Hepatocyte (in vitro differentiated cells): ENCODE measurements at places on chromosomes 3 and 15.

- DNase-seq, result no peak
Observed at GRCh38 chr3:144032531-144033239, 61.1 kb downstream of the DIPK2A start.

DNA sequence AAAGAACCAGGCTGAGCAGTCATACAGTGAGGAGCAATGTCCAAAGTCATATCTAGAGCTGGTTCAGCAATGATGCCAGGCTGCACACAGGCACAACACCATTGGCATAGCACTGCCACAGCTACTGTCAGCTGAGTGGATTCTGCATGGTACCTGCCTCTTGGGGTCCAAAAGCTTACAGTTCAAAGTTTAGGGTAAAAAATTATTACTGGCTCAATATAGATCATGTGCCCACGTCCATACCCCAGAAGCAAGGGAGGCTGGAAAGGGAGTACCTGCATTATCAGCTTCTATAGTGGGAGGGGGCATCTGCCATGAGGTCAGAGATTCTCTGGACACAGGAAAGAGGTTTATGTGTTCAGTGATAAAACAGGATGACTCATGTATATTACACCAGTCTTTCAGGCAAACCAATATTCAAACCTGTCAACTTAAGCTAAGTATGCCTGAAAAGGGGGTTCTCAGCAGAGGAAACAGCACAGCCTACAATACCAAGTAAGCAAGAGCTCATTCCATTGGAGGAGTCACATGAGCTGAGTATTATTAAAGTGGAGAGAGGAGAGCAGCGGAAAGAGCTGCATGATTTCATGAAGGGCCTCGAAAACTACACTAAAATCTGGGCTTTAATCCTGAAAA is 99.0 kb downstream of the ANO10 start:
- peak; percentile 32 for DNase-seq

GRCh38 chr3:23809840-23810342 is 4.1 kb downstream of the UBE2E1 start:
- DNase-seq, result no peak

DNA sequence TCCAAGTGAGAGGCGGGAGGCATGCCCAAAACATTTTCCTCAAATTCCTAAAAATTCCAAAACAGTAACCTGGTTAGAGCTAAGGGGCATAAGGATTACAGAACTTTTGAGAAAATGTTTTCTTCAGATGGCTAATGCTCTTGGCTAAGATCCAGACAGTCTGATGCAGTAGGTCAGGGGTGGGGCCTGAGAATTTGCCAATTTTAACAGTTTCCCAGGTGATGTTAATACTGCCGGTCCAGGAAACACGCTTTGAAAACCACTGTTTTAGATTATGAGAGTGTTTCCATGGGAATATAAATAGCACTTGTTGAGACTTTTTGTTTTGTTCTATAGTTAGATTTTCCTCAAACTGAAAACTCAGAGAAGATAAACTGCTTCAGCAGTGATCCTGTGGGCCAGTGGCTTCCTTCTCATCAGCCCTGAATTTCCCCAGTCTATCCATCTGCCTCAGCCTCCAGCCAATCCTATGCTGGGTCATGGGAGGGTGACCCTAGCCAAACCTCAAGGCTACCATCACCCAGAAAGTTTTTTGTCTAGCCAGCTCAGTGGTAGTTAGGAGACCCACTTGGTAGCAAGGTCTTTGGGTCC is 71.6 kb upstream of the ACP3 start:
- DNase-seq, result no peak

DNA sequence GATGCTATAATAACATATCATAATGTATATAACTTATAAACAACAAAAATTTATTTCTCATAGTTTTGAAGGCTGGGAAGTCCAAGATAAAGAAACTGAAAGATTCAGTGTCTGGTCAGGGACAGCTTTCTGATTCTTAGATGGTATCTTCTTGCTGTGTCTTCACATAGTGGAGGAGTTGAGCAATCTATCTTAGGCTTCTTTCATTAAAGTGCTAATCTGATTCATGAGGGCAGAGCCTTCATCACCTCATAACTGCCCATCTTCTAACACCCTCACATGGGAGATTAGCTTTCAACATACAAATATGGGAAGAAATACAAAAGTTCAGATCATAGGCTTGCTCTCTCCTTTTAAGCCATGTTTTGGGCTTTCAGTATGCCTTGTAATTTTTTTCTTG is 774.8 kb upstream of the EPHA6 start:
- DNase-seq, result no peak

- DNase-seq, result no peak
Observed at GRCh38 chr3:43363621-43364266, 77.4 kb downstream of the SNRK start.

DNA sequence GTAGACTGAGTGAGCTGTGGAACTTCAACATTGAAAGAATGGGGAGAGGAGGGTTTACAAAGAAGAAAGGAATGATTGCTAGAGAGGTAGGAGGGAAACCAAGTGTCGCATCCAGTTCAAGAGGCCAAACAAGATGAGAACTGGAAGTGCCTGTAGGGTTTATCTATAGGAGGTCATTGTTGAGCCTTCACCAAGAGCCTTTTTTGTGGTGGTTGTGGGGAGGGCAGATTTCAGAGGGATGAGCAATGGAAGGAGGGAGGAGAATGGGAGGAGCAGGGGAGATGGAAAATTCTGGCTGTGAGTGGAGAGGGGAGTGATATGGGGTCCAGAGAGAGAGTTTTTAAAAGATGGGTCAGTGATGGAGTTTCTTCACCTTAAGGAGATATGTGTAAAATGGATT is 8.5 kb downstream of the PDIA5 start:
- no peak for DNase-seq

- peak; percentile 29 for DNase-seq
Observed at GRCh38 chr3:178260887-178261565, 275.2 kb upstream of the KCNMB2 start.

GRCh38 chr15:34122771-34123183 is 20.9 kb downstream of the PGBD4 start:
- DNase-seq, result peak; percentile 20

GRCh38 chr3:186930143-186930640 is at the start of gene ST6GAL1:
ST6GAL1 (plus strand) TSS chr3:186930526; CDS start chr3:187042704, 112,178 bp downstream.
- peak; percentile 54 for DNase-seq

DNA sequence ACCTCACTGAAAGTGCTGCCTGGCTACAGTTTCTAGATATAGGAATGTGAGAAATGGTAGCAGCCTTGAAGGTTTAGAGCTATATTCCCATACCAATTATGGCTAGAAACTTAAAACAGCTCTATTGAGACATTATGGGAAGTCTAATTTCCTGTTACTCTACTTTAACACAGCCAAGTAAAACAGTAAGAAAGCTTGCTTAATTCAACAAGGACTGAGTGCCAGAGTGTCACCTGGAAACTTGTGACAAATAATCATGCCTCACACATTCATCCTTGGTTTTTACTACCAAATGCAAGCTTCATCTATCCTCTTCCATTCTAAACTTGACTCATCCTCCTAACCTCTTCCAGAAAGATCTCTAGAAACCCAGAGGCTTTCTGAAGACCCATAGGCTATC is 41.7 kb downstream of the UBE3A start:
- no peak for DNase-seq

DNA sequence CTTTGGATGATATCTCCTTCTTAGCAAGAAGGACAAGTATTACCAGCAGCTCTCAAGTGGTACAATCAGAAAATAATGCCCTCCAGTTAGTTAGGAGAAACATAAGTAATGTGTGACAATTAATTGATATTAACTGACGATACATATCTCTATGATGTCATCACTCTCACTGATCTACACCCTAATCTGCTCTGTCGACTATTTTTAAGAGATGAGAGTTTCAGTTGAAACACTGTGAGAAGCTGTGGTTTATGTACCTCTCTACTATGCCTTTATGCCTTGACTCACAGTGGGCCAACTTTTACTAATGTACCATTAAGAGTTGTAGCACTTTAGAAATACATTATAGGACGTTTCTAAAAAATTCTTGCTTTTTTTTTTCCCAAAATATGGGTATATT is 8.6 kb downstream of the CEP152 start:
- no peak for DNase-seq

GRCh38 chr3:39378088-39378487 is 5.1 kb upstream of the SLC25A38 start:
- peak; percentile 79 for DNase-seq

- DNase-seq, result peak; percentile 74
Observed at GRCh38 chr3:119240101-119240590, 532 bp downstream of the B4GALT4 start.

- DNase-seq, result peak; percentile 5
Observed at GRCh38 chr15:43067717-43068461, 37.9 kb downstream of the UBR1 start.

- DNase-seq, result peak; percentile 100
Observed at GRCh38 chr3:9731206-9732079, at the start of gene BRPF1. BRPF1 (plus strand) TSS chr3:9731735; CDS start chr3:9734141, 2,406 bp downstream.

GRCh38 chr3:24589931-24590880 is 95.6 kb upstream of the THRB start:
- DNase-seq, result peak; percentile 24

DNA sequence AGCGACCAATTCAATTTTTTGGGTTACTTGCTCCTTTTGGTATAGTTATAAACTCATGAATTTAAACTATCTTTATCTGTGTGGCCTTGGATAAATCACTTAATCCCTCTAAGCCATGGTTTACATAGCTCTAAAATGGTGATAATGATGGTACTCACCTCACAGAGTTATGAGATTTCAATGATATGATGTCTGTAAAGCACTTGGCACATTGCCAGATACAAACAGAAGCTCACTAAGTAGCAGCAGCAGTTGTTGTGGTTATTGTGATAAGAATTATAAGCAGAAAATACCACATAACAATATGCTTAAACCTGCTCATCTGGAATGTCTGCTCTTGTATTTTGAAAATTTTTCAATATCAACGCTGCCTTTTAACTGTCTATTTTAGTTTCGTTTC is 185.1 kb upstream of the SNTN start:
- DNase-seq, result peak; percentile 15

DNA sequence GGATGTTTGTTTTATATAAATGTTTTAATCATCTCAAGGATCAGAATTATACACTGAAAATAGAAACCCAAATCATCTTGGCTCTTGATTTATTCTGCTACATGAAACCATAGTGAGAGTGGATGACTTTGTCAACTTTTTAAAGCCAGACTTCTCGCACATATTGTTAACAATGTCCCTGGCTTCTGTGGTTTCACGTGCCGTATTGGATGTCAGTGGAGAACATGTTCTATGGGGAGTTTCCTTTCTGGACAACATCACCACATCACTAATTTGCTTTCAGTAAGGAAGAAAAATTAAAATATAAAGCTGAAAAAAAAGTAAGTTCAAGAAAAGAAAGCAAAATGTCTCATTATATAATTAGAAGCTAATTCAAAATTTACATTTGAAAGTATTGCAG is 297.1 kb upstream of the MME start:
- DNase-seq, result no peak

DNA sequence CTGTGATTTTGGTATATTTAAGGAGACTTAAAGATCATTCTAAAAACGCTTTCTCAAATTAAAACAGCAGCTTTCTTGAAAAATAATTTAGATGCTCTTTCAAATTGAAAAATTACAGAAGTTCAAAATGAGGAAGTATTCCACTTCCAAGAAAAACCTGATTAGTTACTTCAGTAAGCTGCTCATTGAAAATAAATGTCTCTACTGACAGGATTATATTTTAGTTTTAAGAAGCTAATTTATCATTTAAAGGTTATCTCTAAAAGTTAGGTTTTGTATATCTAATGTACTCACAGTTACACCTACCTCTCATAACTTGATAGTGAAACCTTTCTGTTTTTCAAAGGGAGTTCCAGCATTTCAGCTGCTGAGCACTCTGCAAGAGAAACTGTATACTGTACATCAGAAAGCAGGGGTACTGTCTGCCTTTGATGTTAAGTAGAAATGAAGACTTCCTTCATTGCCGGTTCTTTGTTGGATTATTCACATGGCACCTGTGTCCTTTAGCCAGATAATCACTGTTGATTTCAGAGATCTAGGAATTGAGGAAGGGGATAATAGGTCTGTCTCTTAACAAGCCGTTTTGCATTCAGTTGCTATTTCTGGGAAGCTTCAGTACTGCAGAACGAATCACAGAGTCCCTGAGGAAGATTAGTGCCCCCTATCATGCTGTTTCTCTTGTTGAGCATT is 161.6 kb downstream of the TCF12 start:
- DNase-seq, result no peak

DNA sequence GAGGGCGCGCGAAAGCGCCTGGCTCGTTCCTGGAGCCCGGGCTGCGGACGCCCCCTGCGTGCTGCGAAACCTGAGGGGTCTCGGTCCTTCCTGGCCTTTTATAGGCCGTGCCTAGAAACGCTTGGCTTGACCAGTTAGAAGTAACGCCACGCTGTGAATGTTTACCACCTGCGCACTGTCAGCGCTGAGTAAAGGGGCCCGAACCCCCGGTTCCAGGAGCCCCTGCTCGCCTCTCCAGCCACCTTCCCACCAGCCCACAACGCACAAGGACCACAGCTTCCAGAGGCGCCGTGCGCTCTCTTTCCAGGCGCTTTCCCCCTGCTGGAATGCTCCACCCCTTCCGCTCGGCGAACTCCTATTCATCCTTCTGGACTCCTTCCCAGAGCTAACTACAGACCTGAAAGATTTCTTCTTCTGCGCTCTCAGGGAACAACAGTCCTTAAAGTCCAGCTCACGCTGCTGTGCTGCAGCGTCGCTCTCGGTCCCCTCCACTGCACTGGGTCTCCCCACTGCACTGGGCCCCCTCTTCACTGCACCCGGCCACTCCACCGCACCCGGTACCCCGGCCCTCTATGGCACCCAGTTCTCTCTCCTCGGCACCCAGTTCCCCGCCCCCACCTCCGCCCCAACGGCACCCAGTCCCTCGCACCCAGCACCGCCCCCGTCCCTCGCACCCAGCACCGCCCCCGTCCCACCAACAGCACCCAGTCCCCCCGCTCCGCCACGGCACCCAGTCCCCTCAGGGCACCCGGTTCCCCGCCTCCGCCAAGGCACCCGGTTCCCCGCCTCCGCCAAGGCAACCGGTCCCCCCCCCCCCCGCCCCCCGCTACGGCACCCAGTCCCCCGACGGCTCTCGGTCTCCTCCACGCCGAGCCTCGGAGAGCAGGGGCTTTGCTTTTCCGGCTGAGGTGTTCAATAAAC is 69.8 kb downstream of the SQOR start:
- peak; percentile 84 for DNase-seq

DNA sequence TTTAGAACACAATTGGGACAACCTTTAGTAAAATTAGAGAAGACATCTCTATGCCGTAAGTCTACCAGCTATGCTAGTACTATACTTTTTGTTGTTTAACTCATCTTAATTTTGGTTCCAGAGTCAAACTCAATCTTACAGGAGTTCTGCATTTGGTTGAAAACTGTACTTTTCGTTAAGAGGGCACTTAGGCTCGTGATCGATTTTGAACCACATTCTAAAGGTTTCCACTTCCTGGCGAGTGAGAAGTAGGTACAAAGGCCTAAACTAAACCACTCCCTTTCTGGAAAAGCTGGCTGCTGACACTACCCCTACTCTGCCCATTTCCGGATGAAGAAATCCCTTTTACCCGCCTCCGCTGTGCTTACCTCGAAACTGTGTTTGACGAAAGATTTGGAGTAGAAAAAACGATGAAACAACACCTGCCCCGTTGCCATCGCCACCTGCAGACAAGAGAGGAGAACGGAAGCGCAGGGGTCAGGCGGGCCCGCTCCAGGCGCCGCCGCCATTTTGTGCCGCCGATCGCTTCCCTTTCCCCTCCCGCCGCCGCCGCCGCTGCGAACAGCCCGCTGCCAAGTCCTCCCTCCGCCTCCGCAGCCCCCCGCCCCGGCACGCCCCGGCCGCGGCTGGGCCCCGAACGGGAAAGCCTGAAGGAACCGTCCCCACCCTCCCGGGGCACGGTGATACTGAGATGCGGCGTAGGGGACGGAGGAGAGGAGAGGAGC is 748 bp downstream of the CCNL1 start:
- DNase-seq, result peak; percentile 85
